ENCODE measurements at places on chromosomes 4 and X.

DNA sequence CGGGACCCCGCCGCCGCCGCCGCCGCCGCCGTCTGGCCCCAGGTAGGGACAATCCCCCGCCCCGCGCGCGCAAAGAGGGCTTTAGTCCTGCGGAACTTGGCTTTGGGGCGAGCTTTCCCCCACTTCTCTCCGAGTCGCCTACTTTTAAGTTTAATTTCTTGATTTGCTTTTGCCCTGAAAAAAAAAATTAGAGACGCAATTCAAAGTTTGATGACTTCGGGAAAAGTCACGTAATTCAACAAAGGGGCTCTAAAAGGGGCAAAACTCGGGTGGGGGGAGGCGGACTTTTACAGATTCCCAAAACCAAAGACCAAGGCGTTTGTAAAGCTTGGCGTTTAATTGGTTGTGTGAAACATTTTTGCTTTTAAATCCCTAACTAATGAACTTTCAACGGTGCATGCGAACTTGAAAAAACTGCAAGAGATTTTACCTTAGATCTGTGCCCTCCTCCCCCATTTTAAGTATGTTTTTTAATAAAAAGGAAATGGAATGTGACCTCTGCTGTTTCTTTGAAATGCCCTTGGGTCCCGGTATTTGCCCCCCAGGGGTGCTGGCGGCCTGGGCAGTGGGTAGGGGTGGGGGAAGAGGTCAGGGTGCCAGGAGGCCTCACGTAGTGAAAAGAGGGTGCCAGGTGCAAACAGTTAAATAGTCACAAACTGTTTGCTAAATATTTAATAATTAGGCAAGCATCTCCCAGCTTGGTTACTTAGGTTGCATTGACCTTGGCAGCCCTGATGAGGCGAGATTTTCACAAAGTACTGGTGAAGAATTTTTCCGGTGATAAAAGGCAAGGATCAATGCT is 209.7 kb downstream of the NWD2 start:
- no peak for DNase-seq

GRCh38 chr4:21041708-21042107 is 341.4 kb downstream of the PACRGL start:
- DNase-seq: no peak

GRCh38 chr4:71210823-71211222 is 128.0 kb upstream of the SLC4A4 start:
- no peak for DNase-seq

GRCh38 chr4:155774033-155774432 is 15.2 kb downstream of the GUCY1B1 start:
- no peak for DNase-seq

GRCh38 chr4:41399231-41399630 is 138.7 kb upstream of the LIMCH1 start:
- DNase-seq: no peak

GRCh38 chr4:145101091-145101490 is 3.0 kb downstream of the ABCE1 start:
- DNase-seq: no peak

DNA sequence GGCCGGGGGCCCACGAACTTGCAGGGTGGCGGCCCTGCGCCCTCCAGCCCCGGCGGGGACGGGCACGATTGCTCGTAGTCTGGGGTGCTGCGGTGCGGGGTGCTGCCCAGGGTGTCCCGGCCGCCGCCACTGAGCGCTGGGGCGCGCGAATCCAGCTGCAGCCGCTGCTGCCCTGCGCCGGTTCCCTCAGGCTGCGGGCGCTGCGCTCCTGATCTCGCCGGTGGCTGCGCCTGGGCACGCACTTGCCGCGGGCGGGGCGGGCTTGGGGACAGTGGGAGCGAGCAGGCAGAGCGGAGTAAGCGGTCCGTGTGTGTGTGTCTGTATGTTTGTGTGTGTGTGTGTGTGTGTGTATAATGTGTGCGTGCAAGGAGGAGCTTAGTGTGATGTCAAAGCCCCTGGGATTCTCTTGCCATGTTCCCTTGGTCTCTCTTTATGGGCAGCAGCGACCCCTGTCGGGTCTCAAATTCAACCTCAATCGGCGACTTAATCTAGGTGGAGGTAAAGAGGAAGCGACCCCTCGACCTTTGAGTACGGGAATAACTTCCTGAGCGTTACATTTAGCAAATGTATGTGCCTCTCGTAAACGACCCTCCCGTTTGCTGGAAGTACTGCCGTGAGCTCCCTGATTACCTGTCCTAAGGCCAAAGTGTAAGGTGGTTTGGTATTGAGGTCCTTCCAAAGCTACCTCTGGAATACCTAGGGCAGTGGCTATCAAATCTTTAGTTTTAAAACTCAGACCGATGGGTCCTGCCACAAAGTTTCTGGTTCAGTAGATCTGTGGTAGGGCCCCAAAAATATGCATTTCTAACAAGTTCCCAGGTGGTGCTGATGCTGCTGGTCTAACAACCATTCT is at the start of gene RNF150:
Gene RNF150, minus strand, starts transcription at position 324 of the 853 bp plus-strand sequence.
- DNase-seq: peak; percentile 14

GRCh38 chrX:100315566-100315965 is 94.5 kb downstream of the PCDH19 start:
- DNase-seq: no peak

DNA sequence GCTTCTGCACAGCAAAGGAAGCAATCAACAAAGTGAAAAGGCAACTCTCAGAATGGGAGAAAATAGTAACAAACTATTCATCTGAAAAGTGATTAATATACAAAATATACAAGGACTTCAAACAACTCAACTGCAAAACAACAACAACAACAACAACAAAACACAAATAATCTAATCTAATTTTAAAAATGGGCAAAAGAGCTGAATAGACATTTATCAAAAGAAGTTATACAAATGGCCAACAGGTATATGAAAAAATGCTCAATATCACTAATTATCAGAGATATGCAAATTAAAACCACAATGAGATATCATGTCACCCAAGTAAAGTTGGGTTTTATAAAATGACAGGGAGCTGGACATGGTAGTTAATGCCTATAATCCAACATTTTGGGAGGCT is 602.8 kb upstream of the DIAPH2 start:
- no peak for DNase-seq

GRCh38 chrX:43661521-43662240 is 5.6 kb downstream of the MAOA start:
- DNase-seq: no peak

DNA sequence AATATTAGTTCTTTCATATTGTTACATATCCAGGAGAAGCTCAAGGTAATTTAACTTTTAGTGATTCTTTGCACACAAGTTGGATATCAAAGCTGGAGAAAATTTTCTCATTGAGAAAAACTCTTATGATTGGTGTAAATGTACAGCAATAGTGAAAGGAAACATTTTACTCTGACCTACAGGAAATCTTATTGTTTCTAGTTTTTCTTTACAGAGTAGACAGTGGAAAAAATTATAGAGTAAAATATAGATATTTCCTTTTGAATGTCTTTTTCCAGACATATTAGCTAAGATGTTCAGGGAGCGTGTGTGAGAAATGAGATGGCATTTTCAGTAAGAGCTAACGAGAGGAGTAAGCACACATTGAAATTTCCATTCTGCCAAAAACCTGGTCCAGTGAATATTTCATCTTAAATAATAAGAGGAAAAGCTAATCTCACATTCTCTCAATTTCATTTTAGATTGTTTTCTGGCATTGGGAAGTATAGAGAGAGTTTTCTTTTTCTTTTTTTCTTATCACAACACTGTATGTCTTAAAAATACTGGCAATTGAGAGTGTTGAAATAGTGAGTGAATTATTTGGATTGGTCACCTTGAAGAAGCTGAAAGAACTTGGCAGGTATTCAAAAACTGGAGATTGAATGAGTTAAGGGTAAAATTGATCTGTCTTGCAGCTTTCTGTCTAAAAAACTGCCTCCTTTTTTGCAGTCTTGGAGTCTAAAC is 15.6 kb upstream of the ATP8A1 start:
- no peak for DNase-seq

DNA sequence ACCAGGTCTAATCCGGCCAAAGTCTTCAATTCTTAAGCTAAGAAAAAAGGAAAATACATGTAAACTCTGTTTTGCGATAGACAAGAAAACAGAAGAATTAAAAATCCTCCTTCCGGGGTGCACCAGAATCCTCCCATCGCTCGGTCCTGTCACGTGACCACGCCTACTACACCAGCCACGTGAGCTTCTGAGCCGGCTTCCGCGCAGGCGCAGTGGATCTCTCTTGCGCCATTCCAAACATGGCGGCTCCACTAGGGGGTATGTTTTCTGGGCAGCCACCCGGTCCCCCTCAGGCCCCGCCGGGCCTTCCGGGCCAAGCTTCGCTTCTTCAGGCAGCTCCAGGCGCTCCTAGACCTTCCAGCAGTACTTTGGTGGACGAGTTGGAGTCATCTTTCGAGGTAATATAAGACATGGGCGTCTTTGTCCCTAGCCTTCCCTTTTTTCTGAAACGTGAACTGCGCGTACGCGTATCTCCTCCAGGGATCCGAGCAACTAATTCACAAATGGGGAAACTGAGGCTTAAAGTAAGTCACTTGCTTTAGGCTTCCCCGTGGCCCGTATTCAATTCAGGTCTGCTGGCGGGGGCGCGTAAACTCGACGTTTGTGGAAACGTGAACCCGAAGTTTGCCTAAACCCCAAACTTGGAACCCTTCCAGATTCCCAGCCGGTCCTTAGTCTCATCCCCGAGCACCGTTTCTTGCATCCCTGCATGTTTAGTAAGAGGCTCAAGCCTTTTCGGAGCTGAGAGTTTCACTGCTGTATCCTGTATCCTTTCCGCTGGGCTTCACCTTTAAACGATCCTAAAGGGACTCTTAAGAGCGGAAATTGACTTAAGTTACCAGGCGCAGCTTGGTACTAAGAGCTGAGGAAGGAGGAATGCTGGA is at the start of gene MED28:
Gene MED28, plus strand, starts transcription at position 226 of the 884 bp plus-strand sequence. Its CDS starts 14 bp downstream, at position 240.
- peak; percentile 95 for DNase-seq

- no peak for DNase-seq
These were observed 64.5 kb downstream of the UGT8 start for GRCh38 chr4:114663083-114663482.

DNA sequence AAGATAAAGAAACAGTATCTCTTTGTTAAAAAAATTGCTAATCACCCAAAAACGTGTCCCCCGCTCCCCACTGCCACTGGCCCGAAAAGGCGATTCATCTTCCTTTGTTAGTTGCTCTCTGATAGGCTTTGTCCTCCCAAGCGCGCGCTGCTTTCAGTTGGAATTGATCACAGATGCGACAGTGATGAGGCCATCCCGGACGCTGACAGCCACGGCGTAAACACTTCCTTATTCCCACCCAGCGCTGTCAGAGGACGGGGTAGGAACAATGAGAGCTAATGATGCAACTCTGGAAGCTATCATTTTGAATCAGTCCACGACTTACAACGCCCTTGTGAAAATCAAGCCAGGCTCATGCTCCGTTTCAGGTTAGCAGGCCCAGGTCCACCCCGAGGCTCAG is 21.4 kb downstream of the SOD3 start:
- no peak for DNase-seq

GRCh38 chr4:105725623-105726022 is 17.0 kb downstream of the GSTCD start:
- DNase-seq: no peak

GRCh38 chr4:84146300-84146959 is 352.7 kb downstream of the NKX6-1 start:
- no peak for DNase-seq

DNA sequence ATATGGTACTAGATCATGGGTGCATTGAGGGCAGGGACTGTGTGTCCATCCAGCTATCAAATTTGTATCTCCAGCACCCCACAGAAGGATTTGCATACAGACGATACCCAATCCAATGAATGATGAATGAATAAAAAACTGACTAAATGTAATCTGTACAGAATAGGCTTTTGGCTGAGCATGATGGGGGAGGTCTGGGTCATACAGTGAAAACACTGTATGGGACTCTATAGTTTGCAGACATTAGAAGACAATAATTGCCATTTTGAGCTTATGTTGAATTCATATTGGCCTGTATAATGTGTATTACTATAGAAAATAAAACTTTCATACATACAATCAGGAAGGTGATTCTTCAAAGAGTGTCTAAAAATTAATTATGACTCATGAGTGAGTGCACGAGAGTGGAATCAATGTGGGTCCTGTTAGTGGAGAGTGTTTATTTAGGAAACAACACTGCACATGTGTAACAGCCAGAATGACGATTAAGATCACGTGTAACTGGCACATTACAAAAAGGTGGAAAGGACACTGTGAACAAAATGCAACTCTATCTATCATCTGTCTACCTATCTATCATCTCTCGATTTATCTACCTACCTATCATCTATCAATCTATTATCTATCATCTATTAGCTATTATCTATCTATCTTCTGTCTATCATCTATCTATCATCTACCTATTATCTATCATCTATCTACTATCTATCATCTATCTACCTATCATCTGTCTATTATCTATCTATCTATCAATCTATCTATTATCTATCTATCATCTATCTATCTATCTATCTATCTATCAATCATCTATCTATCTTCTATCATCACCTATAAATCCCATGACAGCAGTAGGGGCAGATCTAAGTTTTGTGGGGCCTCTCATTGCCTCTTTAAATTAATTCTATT is 201.3 kb downstream of the PTTG2 start:
- no peak for DNase-seq
